ENCODE measurements at places on chromosomes 5 and 9.

DNA sequence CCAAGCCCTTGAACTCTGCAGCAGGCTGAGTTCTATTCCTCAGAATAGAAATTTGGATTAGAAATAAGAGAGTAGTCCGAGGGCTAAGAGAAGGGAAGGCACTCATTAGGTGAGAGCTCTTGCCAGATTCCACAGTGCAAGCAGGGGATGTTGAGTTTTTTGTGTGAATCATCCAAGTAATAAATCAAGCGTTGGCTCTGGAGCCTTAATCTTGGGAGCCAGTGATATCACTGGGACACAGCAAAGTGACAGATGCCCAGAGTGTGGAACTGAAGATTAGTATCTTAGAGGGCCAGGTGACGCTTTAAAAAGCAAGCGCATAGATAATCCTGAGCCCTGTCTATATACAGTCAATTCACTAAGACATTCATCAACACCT is 60.3 kb downstream of the FOXD1 start:
- DNase-seq, result no peak

GRCh38 chr5:75952963-75953362 is 130.2 kb upstream of the SV2C start:
- DNase-seq, result no peak

- no peak for DNase-seq
Measured at GRCh38 chr5:955886-956761, 52.5 kb upstream of the NKD2 start.

DNA sequence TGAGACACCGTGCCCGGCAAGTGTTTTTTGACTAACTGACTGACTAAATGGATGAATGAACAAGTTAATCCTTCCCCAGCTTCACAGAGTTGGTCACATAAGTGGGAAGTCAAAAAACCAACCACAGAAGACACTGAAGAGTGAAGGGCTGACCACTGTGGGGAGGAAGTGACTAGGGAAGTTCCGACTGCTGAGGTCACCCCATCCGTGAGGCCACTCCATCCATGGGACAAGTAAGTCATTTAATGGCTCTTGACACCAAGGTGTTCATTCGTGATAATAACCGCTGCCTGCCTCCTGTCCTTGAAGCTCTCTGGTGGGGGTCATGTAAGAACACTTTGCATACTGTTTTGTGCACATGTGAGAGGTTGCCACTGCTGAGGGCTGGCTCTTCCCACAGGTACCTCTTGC is 22.2 kb upstream of the CXCL14 start:
- DNase-seq, result no peak

GRCh38 chr5:96198356-96199058 is 234.5 kb downstream of the PCSK1 start:
- no peak for DNase-seq

DNA sequence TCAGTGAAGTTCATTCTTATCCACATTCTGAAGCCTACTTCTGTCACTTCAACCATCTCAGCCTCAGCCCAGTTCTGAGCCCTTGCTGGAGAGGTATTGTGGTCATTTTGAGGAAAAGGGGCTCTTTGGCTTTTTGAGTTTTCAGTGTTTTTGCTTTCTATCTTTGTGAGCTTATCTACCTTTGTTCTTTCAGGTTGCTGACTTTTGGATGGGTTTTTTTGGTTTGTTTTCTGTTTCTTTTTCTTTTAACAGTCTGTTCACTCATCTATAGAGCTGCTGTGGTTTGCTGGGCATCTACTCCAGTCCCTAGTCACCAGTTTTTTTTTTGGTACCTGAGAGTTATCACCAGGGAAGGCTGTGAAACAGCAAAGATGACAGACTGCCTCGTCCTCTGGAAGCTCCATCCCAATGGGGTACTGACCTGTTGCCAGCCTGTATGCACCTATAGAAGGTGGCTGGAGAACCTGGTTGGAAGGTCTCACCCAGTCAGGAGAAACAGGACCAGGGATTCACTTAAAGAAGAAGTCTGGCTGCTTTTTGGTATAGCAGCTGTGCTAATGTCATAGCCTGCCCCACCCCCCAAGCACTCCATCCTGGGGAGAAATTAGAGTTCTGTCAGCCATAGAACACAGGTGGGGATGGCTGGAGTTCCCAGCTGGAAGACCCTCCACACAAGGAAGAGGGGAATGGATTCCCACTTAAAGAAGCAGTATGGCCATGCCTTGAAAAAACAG is 138.6 kb upstream of the TSLP start:
- DNase-seq, result no peak

GRCh38 chr5:148809781-148810524 is 16.5 kb upstream of the ADRB2 start:
- no peak for DNase-seq

GRCh38 chr5:140178086-140178410 is 3.1 kb downstream of the CYSTM1 start:
- DNase-seq, result no peak

DNA sequence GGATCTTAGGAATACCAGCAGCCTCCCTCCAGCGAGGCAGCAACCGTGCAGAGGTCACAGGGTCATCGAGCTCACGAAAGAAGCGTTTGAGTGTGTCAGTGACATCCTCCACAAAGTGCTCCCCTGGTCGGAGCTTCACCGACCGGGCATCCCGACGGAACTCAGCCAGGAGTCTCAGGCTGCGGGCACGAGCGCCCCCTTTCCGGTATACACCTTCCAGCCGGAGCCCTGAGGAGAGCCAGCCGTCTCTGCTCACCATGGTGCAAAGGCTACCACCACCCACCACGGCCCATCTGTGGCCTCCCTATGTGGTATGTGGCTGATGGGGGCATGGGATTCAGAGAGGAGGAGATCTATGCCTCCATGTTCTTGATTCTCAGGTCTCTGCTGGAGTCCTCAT is 10.8 kb upstream of the FCHSD1 start:
- no peak for DNase-seq

DNA sequence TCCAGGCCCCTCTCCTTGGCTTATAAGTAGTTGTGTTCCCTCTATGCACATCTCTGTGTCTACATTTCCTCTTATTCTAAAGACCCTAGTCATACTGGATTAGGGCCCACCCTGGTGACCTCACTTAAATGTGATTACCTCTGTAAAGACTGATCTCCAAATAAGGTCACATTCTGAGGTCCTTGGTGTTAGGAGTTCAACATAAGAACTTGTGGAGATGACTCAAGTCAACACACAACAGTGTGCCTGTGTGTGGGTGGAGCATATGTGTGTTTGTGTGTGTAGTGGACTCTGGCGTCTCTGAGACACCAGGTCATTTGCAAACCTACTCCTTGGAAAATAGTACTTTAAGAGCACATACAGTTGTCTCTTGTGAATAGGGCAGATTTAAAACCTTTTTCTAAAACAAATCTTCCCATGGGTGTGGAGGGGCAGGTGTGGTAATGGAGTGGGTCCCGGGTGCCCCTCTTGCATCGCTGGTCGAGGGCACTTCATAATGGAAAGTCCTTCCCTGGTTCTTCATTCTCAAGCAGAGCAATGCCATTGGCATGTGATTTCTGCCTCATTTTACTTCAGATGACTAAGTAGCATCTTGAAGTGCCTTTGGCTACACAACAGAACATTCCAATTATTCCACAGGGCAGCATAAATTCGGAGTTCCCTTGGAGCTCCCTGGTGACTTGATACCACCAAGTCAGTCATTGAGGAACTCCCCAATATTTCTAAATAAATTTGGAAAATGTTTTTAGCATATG is 84.4 kb downstream of the C9orf152 start:
- DNase-seq, result no peak

DNA sequence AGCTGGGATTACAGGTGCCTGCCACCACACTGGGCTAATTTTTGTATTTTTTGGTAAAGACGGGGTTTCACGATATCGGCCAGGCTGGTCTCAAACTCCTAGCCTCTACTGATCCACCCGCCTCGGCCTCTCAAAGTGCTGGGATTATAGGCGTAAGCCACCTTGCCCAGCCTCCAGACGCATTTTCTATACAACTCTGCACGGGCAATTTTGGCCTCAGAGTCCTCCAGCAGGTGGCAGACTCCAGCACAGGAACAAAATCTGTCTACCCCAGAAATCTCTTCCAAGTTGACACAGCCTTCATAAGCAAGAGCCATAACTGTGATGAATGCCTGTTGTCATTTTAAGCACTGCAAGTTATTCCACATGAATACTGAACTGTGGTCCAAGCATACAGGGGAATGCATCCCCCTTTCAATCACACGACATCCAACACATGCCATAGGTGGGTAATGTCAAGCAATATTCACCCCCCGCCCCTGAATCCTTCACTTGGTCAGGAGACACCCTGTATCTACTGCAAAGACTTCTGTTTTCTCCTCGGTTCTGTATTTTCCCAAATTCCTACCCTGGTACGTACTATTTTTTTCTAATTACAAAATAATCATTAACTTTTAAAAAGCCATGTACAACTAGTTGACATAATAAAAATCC is 50.8 kb downstream of the ALDH7A1 start:
- no peak for DNase-seq

DNA sequence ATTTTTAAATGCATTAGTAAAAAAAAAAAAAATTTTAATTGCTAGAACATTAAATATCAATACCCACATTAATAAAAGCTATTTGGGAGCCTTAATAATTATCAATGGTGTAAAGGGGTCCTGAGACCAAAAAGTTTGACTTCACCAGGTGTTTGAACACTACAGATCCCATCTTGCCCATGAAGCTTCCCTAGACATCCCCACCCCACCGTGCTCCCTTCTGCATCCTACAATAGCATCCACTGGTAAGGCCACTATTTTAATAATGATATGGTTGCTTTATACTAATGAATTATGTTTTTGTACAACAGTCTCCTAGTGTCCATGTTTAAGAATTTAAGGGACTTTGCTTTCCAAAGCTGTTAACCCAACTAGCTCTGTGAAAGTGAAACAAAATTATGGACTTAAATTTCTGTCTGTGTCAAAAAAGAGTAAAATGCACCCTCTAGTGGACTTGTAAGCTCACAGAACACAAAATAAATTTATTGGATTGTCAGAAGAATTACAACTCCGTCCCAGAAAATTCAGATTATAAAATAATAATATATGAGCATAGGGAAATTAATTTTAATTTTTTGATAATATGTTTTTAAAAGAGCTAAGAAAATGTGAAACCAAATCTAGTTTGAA is 76.0 kb downstream of the ARL15 start:
- no peak for DNase-seq

GRCh38 chr9:114252394-114252793 is 70.5 kb upstream of the ORM1 start:
- DNase-seq, result no peak

DNA sequence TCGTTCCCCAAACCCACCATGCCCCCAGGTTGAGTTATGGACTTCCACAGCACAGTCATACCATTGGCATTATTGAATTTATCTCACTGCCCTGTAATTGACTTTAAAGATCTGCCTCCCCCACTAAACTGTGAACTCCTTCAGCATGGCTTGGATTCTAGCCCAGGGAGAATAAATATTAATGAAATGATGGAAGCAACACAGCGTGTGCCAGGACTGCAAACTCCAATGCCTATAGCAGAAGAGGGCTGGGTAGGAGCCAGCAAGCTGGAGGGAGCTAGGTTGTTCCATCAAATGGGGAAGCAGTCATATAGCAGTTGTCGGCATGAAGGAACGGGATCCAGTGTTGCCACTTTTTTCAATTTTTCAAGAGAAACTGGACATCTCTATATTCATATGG is 69.0 kb upstream of the MSX2 start:
- no peak for DNase-seq

GRCh38 chr5:5886812-5887486 is 464.5 kb downstream of the ICE1 start:
- DNase-seq, result no peak

GRCh38 chr5:139065306-139065705 is 132.9 kb downstream of the SIL1 start:
- DNase-seq, result no peak

DNA sequence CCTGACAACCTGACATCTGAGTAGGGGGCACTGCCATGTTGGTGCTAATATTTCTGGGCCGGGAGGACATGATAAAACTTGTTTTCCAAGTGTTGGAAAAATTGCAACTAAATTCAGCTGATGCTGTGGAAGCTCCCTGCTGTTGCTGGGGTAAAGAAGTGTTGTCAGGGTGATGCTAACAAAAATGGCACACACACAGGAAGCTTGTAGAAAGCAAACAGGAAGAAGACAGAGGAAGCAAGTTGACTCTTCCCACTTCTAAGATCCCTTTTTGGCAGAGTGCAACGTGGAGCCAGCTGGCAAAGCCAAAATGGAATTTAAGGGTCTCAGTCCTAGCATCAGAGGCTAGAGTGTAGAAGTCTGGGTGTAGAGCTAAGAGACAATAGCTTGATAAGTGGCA is 11.3 kb upstream of the RIOK2 start:
- no peak for DNase-seq

DNA sequence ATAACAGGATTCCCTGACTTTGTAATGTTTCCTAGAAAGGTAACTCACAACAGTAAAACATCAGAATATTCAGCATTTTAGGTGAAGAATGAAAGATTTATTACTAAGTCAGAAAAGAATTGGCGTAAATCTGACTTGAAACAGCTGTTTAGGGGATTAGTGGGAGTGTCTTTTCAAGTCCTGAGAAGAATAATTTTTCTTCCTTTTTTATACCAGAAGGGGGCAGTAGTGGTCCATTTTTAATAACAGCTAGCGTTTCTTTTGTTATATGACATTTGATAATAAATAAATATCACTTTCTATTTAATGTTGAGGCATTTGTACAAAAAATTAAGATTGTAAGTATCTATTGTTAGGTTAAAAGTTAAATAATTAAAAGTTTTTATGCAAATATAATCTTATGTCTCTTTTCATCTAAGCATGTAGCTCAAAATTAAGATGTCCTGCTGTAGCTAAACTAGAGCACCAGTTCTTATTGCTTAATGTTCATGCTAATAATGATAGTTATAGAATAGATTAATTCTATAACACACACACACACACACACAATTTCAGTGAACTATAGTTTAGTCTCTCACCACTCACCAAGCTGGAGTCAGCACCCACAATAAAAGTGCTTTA is 258.7 kb upstream of the ARRDC3 start:
- no peak for DNase-seq

DNA sequence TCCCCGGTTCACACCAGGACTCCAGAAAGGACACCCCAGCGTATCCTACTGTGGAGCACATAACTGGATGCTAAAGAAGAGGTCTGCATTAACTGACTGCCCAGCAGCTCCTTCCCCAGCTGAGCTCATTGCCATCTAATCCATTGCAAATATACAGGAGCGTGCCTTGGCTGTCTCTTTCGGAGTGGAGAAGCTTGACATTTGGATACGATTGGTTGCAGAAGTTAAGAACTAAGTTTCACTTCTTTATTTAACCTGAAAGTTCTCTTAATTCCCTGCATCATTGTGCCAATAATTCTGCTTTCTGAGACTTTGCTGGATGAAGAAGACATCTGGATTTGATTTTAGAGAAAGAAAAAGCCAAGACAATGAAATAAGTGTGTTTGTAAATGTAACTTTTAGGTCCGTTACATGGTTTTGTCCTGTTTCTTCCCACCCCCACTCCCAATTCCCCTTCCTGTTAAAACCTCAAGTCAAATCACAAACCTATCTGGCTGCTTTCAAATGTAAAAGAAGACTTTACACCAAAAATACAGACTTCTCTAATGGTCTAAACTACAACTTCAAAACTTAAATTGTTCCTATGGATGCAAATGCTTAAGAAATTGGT is 33.9 kb downstream of the TAS2R1 start:
- no peak for DNase-seq

GRCh38 chr5:958701-959571 is 49.7 kb upstream of the NKD2 start:
- no peak for DNase-seq
